Spleen (tissue), 13 donors: ENCODE measurements at places on chromosomes 5 and 9.
A peak's percentile ranks its signal among the peaks of the same experiment; 100 is the strongest.

GRCh38 chr9:4167728-4168127 lies 132.1 kb downstream of the GLIS3 start:
- no peak for DNase-seq
- no peaks in the 10 kb centered on the region for H3K27me3 ChIP-seq
- H3K4me3 ChIP-seq: no peak overlapping the region
- no peaks in the 10 kb centered on the region for H3K36me3 ChIP-seq

DNA sequence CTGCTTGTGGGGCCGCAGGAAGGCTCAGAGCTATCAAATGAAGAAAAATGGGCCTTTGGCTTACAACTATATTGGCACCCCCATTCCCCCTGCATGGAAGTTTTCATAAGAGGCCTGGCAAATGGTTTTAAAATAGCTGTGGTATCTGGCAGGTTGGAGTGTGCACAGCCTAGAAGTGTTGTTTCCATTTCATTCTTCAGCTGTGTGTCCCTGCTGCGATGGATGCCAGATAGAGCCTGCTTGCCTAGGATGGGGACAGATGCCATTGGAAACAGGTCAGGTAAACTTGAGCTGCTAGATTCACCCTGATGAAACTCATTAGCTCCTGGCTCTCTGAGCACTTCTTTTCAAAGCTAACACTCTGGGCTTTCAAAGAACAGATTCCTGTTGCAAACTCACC lies 183.3 kb downstream of the IRX1 start:
- H3K4me1 ChIP-seq: no peaks in the 10 kb centered on the region
- no peaks in the 10 kb centered on the region for H3K27me3 ChIP-seq
- no peak overlapping the region for H3K27ac ChIP-seq
- DNase-seq: no peak
- H3K4me3 ChIP-seq: no peak overlapping the region
- no peaks in the 10 kb centered on the region for H3K36me3 ChIP-seq

DNA sequence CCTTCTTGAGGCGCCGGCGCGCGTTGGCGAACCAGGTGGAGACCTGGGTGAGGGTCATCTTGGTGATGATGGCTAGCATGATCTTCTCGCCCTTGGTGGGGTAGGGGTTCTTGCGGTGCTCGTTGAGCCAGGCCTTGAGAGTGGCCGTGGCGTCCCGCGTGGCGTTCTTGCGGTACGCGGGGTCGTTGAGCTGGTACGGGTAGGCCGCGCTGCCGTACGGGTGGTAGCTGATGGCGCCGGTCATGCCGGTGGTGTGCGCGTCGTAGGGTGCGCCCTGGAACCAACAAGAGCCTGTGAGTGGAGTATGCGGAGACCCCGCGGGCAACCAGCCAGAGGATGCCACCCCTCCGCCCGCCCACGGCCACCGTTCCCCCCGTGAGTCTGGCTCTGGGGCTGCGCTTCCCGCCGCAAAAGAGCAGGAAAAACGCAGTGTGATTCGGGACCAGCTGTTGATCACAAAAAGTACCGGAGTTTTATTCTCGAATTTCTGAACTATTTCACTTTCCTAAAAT lies 1.9 kb downstream of the IRX2 start:
- DNase-seq: no peak
- no peak overlapping the region for H3K4me3 ChIP-seq
- no peak overlapping the region for H3K27ac ChIP-seq
- peaks cover 50% of the 10 kb centered on the region for H3K4me1 ChIP-seq

DNA sequence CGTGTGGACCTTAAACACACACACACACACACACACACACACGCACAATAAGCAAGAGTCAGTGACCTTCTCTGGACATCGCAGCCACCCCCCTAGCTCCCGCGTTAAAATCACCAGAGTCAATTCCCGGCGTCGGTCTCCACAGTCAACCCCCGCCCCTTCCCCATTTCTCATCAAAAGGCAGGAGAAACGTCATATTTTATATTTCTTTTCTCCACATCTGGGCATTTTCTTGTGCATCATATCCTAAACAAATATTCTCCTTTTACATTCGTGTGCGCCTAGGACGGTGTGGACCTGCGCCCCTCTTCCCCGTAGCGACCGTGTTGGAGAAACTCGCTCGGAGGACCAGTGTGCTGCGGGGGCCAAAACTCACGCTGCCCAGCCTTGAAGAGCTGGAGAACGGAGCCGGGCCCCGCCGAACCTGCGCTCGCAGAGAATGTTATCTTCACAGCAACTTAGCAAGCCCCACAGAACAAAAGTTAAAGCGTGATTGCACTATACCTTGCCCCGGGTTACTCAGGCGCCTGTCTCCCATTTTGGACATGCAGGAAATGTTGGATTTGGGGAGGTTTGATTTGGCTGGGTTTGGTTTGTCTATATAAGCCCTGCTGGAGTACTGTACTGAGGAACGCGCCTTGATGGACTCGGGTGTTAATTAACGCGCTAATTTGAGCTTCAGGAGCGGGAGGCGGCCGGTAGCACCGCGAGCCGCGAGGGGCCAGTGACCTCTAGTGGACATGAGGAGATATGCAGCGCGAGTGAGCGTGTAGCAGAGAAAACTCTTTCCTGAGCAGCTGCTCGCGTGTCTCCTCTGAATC lies 192.4 kb downstream of the MEF2C start:
- H3K27me3 ChIP-seq: peaks cover 81% of the 10 kb centered on the region
- H3K27ac ChIP-seq: no peak overlapping the region
- no peaks in the 10 kb centered on the region for H3K36me3 ChIP-seq
- peak; percentile 92 for DNase-seq
- peak overlapping the region; percentile 27 for H3K4me3 ChIP-seq
- H3K4me1 ChIP-seq: peaks cover 40% of the 10 kb centered on the region

- no peaks in the 10 kb centered on the region for H3K36me3 ChIP-seq
- no peaks in the 10 kb centered on the region for H3K27me3 ChIP-seq
- no peaks in the 10 kb centered on the region for H3K4me1 ChIP-seq
- DNase-seq: no peak
- H3K4me3 ChIP-seq: no peak overlapping the region
Measured at GRCh38 chr5:59187857-59188256, 605.0 kb downstream of the RAB3C start.

DNA sequence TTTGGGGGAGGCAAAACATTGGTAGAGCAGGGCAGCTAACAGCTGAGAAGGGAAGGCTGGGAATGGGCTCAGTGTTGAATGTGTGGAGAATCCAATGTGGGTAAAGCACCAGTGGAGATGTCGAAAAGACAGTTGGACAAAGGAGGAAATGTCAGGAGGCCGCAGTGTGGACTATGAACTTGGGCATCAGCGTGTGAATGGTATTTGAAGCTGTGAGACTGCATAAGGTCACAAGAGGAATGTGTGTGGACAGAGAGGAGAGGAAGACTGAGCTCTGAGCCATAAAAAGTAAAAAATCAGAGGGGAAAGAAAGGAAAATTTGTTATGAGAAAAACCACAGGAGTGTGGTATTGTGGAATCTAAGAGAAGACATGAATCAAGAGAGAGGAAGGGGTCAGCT lies 99.4 kb upstream of the ADAMTS16 start:
- H3K4me3 ChIP-seq: no peak overlapping the region
- H3K4me1 ChIP-seq: no peaks in the 10 kb centered on the region
- H3K36me3 ChIP-seq: no peaks in the 10 kb centered on the region
- no peak for DNase-seq
- H3K27ac ChIP-seq: no peak overlapping the region

DNA sequence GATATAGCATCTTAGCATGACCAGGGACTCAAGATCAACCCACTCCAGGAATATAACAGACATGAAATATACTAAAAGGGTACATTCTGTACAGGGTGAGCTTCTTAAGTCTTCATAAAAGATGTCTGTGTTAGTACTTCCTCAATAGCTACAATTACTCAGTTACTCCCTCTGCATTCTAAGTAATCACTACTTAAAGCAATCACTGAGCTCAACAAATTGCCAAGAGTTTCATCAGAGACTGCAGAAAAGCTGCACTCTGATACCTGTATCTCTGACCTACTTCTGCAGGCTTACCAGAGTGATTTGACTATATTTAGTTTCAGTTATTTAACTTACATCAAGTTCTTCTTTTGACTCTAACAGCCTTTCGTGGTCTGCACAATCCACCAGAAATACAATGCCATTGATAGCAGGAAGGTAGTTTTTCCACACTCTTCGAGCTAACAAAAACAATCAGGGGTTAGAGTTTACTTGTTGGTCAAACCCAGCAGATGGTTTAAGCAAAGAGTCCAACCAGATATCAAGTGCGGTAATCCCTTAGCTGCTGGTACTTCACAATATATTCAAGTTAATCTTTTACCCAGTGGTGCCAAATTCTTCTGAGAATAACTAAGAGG lies 23.3 kb downstream of the SAR1B start:
- no peaks in the 10 kb centered on the region for H3K4me1 ChIP-seq
- H3K36me3 ChIP-seq: peaks cover 2% of the 10 kb centered on the region

GRCh38 chr9:123778232-123778902 lies 151.6 kb downstream of the DENND1A start:
- no peaks in the 10 kb centered on the region for H3K36me3 ChIP-seq
- no peak overlapping the region for H3K27ac ChIP-seq
- H3K27me3 ChIP-seq: no peaks in the 10 kb centered on the region
- no peak for DNase-seq
- H3K4me1 ChIP-seq: peaks cover 12% of the 10 kb centered on the region
- no peak overlapping the region for H3K4me3 ChIP-seq
